ENCODE measurements at places on chromosomes 1 and 21.

DNA sequence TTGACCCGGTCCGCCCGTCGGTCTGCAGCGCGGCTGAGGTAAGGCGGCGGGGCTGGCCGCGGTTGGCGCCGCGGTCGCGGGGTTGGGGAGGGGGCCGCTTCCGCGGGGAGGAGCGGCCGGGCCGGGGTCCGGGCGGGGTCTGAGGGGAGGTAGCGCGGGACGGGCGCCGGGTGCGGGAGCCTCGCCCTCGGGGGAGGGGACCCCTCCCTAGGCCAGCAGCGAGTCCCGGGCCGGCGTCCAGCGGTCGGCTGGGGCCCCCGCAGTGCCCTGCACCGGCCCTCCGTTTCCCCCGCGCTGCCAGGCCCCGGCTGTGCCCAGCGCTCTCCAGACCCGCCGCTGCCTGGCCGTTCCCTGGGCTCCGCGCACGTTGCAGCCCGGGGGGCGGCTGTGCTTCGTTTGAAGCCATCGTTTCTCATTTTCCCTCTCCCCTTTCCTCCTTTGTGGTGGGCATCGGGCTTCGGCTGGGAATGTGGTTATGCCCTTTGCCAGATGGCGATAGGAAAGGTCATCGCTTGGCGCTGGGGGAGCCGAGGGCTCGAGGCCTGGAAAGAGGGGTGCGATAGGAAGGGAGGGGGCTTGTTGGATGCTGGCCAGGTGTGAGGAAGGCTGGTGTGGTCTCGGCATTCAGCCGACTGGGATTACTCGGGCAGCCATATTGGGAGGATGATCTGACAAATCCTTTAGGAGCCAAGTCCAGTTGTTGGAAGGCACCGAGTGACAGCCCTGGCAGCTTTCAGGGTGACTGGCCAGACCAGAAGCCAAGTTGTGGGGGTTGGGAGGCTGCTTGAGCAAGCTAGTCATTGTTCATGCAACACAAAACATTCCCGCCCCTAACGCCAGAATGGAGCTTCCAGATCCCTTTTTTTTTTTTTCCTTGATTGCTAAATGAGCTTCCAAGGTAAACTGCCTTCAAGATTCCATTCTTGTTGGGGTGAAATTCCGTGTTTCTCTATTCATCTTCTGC lies 753 bp downstream of the KIF1B start:
- peak; percentile 62 for DNase-seq

- DNase-seq = no peak
Measured at GRCh38 chr1:205013683-205014367, 29.2 kb upstream of the CNTN2 start.

DNA sequence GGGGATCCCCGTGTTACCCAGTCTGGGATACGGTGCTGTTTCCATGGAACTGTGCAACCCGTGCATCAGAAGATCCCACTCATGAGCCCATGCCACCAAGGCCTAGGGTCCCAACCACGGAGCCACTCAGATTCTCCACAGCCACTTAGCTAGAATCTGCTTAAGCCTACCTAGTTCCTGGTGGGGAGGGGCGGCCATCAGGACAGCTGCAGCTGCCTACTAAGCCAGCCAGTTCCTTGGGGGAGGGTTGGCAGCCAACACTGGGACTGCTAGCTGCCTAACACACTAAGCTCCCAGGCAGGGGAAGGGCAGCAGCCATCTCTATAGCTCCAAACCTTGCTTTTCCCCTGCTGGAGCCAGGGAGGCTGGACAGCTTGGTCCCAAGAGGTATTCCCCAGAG lies 549.2 kb upstream of the BRINP3 start:
- no peak for DNase-seq

GRCh38 chr1:155977690-155978324 lies 540 bp downstream of the ARHGEF2 start:
- no peak for DNase-seq

- DNase-seq = no peak
Measured at GRCh38 chr1:116875391-116875790, 34.3 kb upstream of the PTGFRN start.

GRCh38 chr1:162381383-162381782 lies at the start of gene C1orf226:
C1orf226 (plus strand) TSS chr1:162381728; CDS start chr1:162381902, 174 bp downstream.
- no peak for DNase-seq

- DNase-seq = no peak
Measured at GRCh38 chr1:114988095-114988494, 41.5 kb upstream of the TSHB start.

- DNase-seq = peak; percentile 12
Measured at GRCh38 chr1:62333441-62333840, 14.2 kb upstream of the KANK4 start.

DNA sequence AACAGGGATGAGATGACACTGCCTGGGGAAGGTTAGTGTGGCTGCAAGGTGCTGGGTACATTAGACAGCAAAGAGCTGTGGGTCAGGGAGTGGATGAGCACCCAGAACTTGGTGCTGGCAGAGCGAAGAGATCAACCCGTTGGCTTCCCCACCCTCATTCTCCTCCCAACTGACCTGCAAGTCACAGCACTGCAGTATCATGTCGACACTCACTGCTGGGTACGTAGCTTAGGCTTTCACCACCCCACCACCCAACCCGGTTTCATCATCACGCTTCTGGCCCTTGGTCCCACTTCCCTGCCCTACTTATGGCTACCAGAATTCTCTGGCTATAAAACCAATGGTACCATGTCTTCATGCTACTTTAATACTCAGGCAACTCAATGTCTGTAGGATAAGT lies 73.6 kb upstream of the LYST start:
- no peak for DNase-seq

GRCh38 chr1:209249280-209249670 lies 334.2 kb upstream of the CAMK1G start:
- no peak for DNase-seq

GRCh38 chr1:209646558-209646957 lies 5.7 kb downstream of the LAMB3 start:
- no peak for DNase-seq

DNA sequence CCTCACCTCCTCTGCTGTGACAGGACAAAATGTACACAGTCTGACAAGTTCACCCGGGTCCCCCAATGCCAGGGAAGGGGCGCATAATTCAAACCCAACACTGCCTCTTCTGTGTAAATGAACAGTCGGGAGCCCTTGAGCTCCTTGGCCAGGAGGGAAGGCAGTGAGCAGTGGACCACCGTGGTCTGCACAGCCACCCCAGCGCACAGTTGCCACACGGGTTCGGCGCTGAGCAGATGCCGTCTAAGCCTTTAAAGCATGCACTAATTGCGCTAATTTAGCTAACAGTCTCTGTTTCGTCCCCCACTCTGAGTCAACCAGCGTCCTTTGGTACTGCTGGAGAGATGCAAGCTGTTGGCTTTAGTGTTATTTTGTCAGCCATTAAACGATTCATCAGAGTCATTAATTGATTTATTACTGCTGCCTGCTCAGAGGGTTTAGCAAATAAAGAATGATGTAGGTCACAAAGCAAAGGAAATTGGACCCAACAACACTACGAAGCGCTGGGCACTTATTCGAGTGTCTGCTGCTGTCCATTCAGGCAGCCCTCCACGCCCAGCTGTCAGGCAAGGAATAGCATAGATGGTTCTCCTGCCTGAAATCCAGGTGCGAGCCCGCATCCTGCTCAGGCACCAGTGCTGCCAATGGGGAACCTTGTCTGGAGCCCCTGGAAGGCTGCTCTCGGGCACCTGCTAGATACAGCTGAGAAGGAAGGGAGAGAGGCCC lies 91.5 kb downstream of the MRPL37 start:
- DNase-seq = no peak

- DNase-seq = no peak
Measured at GRCh38 chr21:46319186-46319585, 4.5 kb downstream of the C21orf58 start.

- no peak for DNase-seq
Measured at GRCh38 chr21:27001526-27001925, 34.6 kb upstream of the ADAMTS5 start.

GRCh38 chr1:5709461-5709975 lies 282.7 kb downstream of the NPHP4 start:
- no peak for DNase-seq

- no peak for DNase-seq
Measured at GRCh38 chr1:180234369-180235076, 4.5 kb downstream of the LHX4 start.

DNA sequence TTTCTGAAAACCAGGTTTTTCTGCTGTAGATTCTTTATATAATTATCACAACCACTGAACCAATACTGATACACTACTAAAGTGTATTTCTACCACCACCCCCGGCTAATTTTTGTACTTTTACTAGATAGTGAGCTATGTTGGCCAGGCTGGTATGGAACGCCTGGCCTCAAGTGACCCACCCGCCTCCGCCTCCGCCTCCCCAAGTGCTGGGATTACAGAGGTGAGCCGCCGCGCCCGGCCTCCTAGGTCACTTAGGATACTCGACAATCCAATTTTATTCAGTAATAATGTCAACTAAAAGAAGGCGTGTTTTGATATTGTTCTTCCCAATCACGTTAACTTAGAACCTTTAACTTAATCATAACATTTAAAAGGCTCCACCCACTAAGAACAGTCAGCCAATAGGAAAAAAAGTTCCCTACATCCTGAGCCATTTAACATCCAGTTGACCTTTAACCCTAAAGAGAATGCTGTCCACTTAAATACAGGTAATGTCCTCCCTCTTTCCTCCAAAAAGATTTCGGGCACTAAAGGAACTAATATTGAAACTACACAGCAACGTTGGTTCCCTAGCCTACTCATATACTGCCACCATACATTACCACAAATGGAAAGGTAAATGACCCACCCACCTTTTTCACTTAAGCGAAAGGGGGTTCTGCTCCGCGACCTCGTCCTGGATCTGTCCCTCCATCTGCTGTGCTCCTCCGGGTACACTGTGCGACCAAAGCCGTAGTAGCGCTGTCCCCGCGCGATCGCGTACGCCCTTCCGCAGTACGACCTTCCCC lies 1.2 kb downstream of the RSRP1 start:
- DNase-seq = no peak

- DNase-seq = no peak
Measured at GRCh38 chr1:177923441-177923840, 46.4 kb downstream of the SEC16B start.

GRCh38 chr1:40710581-40711315 lies 19.2 kb downstream of the NFYC start:
- DNase-seq = no peak

GRCh38 chr1:99445486-99445885 lies 181.2 kb downstream of the PLPPR4 start:
- no peak for DNase-seq

DNA sequence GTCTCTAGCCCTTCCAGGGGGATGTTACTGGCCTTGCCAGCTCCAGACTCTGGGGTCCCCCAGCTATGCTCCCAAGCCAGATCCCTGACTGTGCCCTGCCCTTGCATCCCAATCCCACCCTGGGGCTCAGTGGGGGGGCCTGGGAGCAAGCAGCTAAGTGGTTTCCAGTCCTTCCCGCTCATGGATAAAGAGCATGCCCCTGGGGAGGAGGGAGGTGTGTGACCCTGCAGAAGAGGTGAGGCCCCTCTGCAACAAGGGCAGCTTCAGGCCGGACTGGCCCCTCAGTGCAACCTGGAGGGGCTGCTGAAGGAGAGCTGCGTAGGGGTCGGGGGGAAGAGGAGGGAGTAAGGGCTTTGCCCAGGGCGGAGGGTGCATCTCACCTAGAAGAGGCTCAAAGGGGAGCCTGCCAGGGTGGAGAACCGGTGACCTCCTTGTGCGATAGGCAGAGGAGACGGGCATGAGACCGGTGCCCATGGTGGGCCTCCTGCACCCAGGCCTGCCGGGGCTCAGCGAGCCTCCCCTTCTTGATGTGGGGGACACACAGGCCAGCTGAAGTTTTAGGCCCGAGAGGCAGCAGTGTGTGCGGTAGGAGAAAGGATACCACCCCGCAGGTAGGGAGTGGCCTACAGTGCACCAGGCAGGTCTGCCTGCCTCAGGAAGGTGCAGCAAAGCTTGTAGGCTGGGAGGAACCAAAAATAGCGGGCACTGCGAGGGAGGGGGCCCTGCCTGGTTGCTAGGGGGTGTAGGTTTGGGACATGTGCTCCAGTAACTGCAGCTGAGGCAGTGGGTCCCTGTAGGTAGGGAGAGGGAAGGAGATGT lies 3.1 kb downstream of the OBSCN start:
- no peak for DNase-seq

DNA sequence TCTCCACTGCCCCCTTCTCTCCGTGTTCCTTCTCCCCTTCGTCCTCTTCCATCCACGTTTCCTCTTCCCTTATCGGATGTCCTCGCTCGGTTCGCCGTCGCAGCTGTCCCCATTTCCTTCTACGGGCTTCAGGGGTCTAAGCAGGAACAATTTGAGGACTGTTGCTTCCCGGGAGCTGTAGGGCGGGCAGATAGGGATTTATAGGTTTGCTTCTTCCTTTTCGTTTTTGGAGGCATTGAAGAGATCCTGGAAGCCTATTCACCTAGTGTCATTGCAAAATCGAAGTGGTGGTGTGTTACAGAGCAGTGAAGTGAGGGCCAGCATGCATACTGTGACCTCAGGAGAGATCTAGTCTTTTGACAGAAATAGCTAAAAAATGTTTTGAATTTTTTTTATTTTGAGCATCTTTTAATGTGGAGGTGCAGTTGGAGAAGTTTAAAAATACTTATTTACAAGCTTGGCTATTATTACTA lies 897 bp downstream of the ZYG11B start:
- no peak for DNase-seq

DNA sequence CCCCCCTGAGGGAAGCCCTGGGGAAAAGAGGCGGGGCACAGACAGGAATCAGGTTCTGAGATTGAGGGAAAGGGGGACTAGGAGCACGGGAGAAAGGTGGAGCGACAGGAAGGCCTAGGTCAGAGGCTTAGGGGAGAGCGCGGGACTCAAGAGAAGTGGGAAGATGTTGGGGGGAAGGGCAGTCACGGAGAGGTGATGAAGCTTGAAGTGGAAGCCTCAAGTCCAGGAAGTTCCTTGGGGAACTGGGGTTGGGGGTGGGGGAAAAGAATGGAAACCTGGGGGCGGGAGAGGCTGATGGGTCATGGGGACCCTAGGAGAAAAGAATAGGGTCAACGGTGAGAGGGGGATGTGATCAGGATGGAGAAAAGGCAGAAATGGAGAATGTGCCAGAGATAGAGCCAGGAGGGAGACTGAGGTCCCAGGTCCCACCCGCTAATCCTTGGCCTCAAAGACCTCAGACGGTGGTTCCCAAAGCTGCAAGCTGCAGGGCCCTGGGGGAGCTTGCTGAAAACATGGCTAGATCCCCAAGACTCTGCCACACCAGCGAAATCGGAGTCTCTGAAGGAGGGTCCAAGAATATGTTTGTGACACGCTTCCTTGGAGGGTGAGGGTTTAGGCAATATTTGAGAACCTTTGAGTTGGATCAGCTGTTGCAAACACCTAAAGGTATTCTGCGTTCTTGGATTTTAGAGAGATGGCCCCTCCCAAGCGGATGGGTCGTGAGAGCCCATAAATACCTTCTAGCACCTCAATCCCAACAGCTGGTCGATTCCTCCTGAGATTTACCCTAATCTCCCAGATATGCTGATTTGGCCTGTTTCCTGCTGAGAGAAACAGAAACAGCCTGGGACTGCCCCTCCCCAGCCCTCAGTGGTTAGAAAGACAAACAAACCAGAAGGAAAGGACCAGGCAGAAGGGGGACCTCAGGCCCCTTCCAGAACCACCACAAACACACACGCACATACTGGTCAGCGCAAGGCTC lies 3.6 kb downstream of the C1orf232 start:
- DNase-seq = no peak

All from T1000 (cell line).